ENCODE measurements at places on chromosomes 11 and 22.

DNA sequence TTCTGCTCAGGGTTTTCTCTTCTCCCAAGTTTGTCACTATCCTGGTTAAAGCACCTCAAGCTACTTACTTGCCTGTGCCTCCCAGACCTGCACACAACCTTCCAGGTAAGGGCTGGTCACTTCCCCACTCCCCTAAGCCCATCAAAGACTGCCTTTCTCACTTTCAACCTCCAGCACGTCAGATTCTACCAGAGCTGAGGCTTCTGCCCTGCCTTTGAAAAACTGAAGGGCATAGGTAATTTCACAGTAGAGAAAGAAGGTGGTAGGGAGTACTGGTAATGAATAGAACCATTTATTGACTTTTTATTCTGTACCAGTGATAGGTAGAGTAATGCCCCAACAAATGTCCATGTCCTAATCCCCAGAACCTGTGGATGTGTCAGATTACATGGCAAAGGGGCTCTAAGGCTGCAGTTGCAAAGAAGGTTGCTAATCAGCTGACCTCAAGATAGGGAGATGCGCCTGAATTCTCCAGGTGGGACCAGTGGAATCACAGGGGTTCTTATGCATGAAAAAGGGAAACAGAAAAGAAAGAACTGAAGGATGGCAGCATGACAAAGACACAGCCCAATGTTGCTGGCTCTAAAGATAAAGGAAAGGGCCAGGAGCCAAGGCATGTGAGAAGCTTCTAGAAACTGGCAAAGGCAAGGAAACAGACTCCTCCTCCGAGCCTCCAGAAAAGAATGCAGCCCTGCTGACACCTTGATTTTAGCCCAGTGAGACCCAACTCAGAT lies 89.0 kb downstream of the SLC1A2 start:
- DNase-seq: no peak

DNA sequence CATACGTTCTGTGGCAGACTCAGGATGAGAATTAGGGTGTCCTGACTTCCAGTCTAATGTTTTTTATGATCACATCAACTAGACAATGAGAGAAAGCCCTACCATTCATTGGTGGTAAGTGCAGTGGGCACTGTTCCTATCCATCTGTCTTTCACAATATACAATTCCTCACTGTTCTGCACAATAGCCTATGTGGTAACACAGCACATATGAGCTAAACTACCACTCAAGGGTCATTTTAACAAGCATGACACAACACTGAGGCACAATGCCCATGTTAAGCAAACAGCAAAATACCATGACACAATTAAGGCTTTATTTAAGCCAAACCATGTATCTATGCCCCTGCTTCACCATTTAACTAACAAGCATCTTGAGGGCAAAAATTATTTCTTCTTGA lies 52.3 kb downstream of the SIK3 start:
- no peak for DNase-seq

DNA sequence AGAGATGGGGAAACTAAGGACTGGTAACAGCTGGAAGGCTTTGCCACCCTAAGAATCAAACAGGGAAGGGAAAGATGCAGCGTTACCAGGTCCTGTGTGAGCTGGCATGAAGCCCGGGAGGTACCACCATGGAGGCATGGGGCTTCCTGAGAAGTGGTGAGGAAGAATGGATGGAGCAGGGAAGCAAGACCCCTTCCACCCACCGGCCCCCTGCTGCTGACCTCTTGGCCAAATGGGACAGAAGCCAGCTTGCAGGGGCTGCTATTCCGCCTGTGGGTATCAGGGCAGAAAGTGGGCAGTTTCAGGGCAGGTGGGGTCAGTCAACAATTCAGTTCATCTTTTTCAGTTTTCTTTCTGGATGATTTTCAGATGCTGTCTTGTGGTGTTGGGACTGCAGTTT lies 1099.9 kb downstream of the TBC1D22A start:
- DNase-seq: no peak

DNA sequence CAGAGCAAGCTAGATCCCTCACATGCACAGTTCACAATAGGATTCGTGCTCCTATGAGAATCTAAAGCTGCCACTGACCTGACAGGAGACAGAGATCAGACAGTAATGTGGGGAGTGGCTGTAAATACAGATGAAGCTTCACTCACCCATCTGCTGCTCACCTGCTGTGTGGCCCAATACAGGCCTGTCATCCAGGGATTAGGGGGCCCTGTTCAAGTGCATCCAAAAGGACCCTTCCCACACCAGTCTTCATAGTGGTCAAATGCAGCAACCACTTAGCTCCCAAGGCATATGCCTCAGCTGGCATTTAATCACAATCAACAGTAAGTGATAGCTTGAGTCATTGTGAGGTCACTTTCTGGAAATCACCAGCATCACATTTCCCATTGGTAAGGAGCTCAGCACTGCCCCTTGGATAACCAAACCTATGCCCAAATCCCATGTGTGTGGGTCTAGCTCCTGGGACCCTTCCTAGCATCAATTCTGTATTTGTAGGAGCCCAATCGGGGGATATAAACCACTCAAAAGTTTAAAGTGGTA lies 65.6 kb downstream of the OR4C45 start:
- no peak for DNase-seq
